T1000 (cell line): ENCODE measurements at places on chromosomes 12 and 14.

DNA sequence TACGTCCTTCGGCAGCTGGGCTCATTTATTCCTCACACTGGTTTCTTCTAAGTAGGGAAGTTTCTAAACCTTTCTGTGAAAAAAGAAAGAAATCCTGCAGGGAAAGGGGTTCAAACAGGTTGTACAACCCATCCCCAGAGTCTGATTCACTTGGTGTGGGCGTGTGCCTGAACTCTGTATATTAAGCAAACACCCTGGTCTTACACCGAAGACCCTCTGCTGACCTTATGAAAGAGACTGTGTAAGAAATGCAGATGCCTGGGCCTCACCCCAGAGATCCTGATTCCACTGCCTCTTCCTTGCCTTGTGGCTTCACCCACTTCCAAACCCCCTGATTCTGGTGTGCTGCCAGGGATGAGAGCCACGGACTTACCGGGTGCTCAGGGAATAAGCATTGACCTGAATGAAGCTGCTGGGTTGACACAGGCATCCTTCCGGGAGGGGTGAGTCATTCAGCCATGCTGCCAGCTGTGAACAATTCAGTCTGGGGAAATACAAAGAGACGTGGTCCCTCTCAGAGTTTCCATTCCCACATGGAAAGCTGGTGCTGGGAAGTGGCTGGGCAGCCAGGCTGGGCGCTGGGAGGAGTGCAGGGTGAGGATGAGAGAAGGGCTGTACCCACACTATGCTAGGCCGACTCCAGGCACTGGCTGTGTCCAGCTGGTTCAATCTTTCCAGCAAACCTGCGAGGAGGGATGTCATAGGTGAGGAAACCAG lies 26.5 kb upstream of the ACTN1 start:
- peak; percentile 69 for DNase-seq

DNA sequence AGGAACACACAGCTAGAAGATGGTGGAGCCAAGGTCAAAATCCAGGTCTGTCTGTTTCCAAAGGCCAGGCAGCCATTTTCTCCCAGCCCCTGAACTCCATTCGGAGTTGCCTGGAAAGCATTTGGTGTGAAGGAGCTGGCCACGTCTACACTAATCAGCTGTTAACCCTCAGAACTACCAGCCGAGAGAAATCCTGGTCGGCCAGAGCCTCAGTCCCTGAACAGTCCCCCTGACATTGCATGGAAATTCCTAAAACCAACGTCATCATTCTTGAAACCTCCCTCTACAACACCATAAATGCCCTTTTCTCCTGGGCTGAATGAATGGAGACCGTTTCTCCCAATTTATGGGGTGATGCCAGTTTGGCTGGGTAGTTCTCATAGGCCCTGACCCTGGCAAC lies 245.6 kb downstream of the SLC41A2 start:
- DNase-seq, result no peak

DNA sequence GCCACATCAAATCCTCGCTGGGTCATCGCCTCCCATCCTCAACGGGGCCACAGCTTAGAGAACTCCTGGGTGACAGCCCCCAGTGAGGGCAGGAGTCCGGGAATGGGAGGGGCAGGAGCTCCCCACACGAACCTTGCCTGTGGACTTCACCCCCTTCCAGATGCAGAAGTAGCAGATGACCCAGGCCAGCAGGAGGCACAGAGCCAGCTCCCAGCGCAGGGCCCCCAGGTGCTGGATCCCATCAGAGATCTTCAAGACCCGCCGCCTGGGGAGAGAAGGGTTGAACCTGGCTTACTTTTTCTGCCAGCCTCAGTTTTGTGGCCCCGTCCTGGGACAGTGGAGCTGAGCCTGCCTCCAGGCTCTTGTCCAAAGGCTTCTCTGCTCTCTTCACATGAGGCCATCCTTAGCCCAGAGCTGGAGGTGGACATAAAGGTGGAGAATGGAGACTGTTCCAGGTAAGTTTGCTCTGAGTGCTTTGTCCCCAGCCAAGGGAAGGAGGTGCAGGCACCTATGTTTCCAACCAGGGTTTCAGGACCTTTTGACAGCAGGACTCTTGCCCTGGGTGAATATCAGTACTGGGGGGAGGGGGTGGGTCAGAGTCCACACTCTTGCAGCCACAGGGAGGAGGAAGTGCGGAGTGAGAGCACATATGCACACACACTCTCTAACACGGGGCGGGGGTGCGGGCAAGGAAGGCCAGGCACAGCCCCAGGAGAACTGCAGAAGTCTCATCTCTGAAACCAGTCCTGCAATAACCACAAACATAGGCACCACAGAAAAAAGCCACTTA lies 23.3 kb upstream of the SLC6A12 start:
- DNase-seq, result no peak

- DNase-seq, result no peak
Measured at GRCh38 chr14:104977008-104977680, 1.0 kb downstream of the AHNAK2 start.

DNA sequence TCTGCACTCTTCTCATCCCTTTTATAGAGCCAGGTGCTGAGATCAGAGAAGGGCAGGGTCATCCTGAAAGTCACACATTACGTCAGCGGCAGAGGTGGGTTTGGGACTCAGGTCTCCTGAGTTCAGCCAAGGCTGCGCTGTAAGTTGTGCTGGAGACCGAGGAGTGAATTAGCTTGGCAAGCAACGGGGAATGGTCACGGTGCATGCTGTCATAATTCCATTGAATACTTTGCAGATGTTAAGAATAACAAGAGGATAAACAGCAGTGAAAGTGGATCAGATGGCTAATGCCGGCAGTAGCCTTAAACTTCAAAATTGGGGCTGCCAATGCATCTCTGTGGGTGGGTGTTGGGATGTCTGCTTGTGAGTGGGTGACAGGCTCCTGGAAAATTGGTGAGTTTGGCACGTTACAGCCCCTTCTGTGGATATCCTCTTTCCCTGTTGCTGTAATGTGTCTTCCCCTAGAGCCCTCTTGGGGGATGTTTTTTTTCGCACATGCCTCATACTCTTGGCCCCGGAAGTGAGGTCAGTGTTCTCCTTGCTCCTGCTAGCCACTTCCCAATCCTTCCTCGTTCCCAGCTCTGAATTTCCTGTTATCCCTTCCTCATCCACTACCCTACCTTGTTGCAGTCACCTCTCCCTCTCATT lies 287.1 kb upstream of the SRRM4 start:
- DNase-seq, result no peak

DNA sequence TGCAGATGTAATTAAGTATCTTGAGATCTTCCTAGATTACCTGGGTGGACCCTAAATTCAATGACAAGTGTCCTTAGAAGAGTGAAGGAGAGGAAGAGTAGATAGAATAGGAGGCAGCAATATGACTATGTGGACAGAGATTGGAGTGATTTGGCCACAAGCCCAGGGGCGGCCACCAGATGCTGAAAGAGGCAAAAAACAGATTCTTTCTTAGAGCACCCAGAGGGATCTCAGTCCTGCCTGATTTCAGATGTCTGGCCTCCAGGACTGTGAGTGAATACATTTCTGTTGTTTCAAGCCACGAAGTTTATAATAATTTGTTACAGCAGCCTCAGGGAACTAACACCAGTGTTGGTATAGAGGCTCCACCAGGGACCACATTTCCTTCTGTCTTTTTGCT lies 67.3 kb downstream of the DACT1 start:
- no peak for DNase-seq

DNA sequence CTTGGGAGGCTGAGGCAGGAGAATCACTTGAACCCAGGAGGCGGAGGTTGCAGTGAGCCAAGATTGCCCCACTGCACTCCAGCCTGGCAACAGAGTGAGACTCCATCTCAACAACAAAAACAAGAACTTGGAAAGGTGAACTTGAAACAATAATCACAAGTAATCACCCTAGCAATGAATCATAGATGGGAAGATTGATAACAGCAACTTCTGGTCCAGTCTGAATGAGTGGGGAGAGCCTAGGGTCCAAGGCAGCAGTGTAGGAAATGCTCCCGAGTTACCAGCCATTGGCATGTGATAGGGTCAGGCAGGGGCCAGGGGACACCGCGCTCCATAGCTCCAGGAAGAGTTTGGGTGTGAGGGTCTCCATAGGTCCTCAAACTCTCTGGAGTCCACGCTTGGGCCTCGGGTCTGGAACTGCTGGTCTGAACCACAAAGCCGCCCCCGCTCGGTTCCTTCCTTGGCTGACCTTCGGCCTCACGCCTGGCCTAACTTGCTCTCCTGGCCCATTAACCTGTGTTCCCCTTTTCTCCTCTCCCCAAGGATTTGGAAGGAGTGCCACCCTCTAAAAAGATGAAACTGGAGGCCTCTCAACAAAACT lies 19.9 kb upstream of the MLXIP start:
- DNase-seq, result no peak

- DNase-seq, result no peak
Measured at GRCh38 chr12:101581190-101581589, 13.6 kb upstream of the MYBPC1 start.

- DNase-seq, result no peak
Measured at GRCh38 chr12:53231671-53231920, 413 bp downstream of the RARG start.

- DNase-seq, result no peak
Measured at GRCh38 chr12:14422516-14423230, 57.2 kb downstream of the ATF7IP start.

- no peak for DNase-seq
Measured at GRCh38 chr12:50240792-50241114, 42.6 kb downstream of the LIMA1 start.

DNA sequence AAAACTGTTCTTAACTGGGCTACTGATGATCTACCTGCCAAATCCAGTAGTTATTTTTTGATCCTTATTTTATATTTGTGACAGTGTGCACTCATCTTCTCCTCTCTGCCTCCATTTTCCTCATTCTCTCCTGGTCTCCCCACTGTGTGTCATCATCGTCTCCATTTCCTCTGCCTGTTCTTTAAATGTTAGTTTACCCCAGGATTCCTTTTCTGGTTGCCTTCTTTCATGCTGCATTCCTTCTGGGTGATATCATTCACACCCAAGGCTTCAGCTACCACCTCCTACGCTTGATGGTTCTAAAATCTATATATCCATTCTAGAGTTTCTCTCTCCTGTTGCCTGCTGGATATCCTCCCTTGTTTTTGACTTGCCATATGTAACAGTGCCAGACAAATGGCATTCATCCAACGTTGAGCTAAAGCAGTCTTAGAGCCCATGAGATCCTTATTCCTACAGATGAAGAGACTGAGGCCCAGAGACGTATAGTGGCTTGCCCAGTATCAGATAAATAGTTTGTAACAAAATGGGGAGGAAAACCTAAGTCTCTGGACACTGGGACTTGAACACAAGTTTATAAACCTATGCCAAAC lies 109.5 kb downstream of the DIP2B start:
- no peak for DNase-seq

- no peak for DNase-seq
Measured at GRCh38 chr14:36988989-36989388, 183.4 kb downstream of the SLC25A21 start.

DNA sequence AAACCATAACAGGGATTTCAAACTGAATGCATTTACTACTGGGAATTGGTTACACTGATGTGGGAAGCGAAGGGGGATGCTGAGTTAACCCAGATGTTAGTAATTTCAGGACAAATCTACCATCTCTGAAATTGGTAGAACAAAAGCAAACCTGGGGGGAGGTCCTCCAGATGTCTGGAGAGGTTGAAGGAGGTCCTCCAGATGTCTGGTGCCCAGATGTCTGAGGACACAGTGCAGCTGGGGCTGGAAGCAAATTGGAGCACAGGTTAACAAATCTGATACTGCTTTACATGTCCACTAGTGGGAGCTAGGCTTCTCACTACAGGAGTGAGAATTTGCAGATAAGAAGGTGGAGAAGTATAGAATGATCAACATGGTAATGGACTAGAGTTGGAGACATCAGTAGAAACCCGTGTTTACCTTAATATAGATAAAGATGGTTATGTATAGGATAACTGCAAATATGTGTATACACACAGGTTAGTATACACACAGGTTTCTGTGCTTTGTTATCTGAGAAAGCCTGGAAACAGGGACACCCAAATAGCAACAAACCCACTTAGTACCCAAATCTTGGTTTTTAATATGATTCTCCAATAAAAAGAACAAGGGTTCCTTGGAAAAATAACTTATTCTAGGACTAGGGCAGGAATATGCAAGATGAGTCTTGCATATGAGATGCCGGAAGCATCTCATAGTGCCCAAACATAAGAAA lies 162.5 kb downstream of the C12orf50 start:
- no peak for DNase-seq

DNA sequence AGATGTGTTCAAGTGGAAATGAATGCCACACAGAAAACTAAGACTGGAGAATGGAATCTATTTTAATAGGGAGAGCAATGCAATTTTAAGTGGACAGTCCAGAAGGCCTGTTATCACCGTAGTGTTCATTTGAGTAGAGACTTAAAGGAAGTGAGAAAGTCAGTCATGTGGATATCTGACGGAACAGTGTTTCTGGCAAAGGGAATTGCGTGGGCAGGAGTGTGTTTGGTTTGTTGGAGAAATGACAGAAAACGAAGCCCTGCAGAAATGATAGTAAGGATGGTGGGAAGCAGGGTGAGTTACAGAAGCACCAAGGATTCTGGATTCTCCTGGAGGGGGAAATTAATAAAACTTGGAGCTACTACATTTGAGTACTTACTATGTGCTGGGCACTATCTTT lies 776.6 kb downstream of the MED13L start:
- no peak for DNase-seq

- DNase-seq, result no peak
Measured at GRCh38 chr12:8909752-8910151, 4.6 kb upstream of the PHC1 start.

DNA sequence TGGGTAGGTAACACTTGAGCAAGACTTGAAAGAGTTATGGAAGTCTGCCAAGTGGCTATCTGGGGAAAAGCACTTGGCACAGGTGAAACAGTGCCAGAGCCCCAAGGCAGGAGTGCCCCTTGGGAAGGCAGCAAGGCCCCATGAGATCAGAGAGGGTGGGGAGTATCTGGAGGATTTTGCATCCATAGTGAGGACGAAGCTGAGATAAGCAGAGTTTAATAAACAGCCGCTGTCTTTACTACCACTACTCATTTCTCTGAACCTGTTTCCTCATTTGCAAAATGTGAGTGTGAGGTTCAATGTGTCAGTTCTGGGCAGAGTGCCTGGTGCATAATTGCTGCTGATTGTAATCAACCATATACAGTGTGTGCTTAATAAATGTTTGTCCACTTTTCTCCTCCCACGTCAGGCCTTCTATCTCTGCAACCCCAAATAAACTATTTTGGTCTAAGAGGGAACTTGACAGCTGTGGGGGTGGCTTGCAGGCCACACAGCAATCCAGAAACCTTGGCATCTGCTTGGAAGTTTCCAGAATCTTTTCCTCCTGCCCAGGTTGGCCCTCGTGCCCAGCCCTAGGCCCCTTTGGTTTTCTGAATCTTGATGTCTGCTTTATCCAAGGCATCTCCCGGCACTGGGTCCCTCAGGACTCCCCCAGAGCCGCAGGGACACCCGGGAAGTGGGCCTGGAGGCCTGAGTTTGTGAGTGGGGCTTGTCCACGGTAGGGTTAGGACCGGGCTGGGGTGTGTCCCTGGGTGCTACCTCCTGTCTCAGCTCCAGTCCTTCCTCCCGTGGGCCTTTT lies 4.5 kb downstream of the ABCB9 start:
- DNase-seq, result no peak

- DNase-seq, result no peak
Measured at GRCh38 chr12:52585066-52585465, 11.4 kb upstream of the KRT74 start.

DNA sequence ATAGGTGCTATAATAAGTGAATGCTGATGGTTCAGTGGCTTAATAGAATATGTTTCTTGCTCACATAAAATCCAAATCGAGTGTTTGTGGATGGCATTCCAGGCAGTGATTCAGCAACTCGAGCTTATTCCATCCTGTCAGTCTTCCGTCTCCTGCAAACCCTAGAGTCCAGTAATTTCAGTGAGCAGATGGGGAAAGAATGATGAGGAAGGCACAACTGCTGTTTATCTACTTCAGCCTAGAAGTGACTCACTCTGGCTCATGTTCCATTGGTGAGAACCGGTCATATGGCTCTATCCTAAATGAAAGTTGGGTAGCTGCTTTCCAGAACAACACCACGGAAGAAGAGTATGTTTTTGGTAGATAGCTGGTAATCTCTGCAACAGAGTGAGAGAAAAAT lies 421.8 kb upstream of the PDE3A start:
- peak; percentile 54 for DNase-seq
